ENCODE measurements at places on chromosomes 2 and 18. TPM values are rescaled to one million over a fixed set of nuclear protein-coding genes. Genes with fewer than 3 reads are reported as not detected.

The TUBA3E gene
- not detected for total RNA-seq

The APCDD1 gene
- total RNA-seq, result 5.6 TPM

The LCT gene
- total RNA-seq, result 0.08 TPM

DNA sequence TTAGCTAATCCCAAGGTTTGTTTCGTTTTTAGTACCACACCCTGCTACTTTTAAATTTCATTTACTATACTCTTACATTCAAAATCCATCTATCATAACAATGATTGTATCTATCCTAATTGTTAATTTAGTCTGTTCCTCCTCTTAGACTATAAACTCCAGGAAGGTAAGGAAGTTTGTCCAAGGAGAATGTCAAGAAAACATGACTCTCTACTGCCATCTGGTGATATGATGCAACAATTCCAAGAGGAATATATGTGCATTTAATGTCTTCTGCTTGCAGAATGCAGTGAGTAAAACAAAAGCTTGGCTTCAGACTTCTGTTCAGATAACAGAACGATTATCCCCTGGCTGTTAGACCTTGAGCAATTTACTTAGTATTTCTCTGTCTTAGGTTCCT, 1267.1 kb downstream of the LRP1B start:
- DNase-seq, result no peak

The KHK gene
- 8.9 TPM for total RNA-seq

The RAX gene
- not detected for total RNA-seq

- no peak for DNase-seq
These were observed 38.2 kb downstream of the DNAJC10 start for GRCh38 chr2:182754231-182754630.

DNA sequence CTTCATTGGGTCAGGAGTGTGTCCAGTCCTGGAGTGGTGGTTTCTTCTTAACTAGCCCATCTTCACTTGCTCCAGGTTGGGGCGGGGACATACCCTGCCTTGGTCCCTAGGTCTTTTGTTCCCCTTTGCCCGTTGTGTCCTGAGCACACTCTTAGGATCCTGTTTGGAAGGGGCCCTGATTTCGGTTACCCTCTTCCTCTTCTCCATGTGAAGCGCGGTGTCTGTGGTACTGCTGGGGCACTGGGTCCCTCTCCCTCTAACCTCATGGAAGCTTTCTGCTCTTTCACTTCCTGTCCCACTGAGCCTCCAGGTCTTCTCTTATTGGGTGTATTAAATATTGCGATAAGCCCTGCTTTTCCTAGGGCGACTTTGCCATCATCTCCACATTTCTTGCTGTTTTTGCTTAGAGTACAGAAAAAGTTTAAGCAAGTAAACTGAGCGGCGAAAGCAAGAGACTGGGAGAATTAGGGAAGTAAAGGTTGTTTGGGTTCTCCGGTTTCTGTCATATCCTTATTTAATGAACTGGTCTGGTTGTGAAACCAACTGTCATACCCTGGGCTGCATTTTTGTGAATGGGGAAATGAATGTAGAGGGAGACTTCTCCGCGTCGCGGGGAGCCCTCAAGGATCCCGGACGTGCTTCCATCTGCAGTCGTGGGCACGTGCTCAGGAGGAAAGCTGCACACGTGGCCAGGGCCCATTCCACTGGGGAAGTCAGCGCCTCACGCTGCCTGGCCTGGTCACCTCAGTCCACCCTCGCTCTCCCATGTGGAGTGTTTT, 73.8 kb upstream of the B3GNT7 start:
- no peak for DNase-seq

- DNase-seq, result peak; percentile 18
These were observed 148.0 kb downstream of the SMAD7 start for GRCh38 chr18:48802543-48803290.

DNA sequence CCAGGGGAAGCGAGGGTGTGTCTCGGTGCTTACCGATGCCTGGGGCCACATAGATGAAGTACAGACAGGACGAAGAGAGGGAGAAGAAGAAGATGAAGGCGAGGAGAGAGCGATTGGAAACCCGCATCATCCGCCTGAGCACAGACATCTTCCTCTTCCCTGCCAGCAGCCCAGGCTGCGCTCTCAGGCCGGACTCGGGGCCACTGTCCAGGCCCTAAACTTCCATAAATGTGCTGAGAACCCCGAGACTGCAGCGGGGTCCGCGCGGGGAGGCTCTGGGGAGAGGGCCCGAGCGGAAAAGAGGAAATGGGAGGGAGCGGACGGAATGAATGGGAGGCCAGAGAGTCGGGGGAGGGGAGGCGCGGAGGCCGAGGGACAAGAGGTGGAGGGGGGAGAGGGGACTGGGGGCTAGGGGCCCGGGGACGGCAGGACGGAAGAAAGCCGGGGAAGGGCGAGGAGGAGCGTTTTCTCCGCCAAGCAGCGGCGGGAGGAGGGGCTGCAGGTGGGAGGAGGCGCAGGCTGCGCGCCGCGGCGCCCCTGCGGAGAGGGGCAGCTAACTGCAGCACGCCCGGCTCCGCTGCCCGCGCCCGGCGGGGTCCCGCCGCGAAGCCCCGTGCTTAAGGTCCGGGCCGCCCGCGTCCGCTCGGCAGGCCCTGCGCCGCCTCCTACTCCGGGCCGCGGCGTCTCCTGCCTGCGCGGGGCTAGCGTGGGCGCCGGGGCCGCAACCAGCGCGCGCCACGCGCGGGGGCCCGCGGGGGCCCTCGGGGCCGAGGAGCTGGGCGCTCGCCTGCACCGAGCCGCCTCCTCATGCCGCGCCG, at the start of gene B4GALT6:
B4GALT6 (minus strand) TSS at position 303 of the 818 bp plus-strand sequence; CDS start at position 148, 155 bp downstream.
- peak; percentile 43 for DNase-seq

The THSD7B gene
- 0.05 TPM for total RNA-seq

GRCh38 chr2:146879882-146880281, 964.9 kb upstream of the ACVR2A start:
- no peak for DNase-seq

GRCh38 chr18:9039441-9040071, 62.9 kb upstream of the NDUFV2 start:
- no peak for DNase-seq

GRCh38 chr18:59308248-59308937, 10.1 kb downstream of the CPLX4 start:
- peak; percentile 71 for DNase-seq

DNA sequence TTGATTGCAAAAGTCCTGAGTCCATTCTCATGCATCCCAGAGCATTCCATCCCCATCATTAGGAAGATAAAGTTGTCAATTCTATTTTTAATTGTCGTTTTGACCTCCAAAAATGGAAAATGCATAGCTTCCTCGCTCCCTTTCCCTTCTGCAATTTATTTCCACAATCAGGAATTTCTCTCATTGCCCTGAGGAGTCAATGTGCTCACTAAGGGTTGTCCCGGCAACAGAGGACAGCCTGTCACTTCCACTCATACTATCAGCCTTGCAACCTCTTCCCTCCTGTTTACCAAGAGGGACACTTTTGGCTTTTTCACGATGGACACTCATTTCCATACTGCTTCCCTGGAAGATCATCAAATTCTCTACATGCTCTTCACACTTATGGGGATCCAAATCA, 164.8 kb downstream of the MYO5B start:
- DNase-seq, result no peak

DNA sequence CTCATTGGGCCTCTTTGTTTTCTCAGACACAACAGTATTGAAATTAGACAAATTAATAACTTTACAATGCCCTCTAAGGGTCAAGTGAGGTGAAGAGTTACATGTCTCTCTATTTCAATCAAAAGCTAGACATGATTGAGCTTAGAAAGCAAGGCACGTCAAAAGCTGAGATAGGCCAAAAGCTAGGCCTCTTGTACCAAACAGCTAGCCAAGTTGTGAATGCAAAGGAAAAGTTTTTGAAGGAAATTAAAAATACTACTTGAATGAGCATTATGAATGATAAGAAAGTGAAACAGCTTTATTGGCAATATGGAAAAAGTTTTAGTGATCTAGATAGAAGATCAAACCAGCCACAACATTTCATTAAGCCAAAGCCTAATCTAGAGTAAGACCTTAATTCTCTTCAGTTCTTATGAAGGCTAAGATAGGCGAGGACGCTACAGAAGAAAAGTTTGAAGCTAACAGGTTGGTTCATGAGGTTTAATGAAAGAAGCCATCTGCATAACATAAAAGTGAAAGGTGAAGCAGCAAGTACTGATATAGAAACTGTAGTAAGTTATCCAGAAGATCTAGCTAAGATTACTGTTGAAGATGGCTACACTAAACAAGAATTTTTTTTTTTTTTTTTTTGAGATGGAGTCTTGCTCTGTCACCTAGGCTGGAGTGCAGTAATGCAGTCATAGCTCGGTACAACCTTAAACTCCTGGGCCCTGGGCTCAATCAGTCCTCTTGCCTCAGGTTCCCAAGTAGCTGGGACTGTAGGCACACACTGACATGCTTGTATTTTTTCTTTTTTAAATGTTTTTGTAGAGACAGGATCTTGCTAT, 65.5 kb downstream of the FAM117B start:
- DNase-seq, result no peak

The GCA gene
- 30.9 TPM for total RNA-seq

GRCh38 chr2:54673501-54673998, 49.9 kb upstream of the EML6 start:
- DNase-seq, result peak; percentile 87

GRCh38 chr2:134508391-134508790, 210.4 kb downstream of the TMEM163 start:
- DNase-seq, result no peak

All from colonic mucosa (tissue), 4 donors.